Spinal cord (tissue), 10 donors: ENCODE measurements at places on chromosomes 5 and 9. TPM values are rescaled to one million over a fixed set of nuclear protein-coding genes. Genes with fewer than 3 reads are reported as not detected.
A peak's percentile ranks its signal among the peaks of the same experiment; 100 is the strongest.

Gene AGXT2
- not detected for total RNA-seq

- no peaks in the 10 kb centered on the region for H3K27me3 ChIP-seq
- H3K4me3 ChIP-seq = no peak overlapping the region
- no peak for DNase-seq
- no peaks in the 10 kb centered on the region for H3K36me3 ChIP-seq
- peaks cover 14% of the 10 kb centered on the region for H3K4me1 ChIP-seq
- H3K27ac ChIP-seq = no peak overlapping the region
Observed at GRCh38 chr5:139960723-139961383, 82.2 kb downstream of the NRG2 start.

- H3K27me3 ChIP-seq = no peaks in the 10 kb centered on the region
- no peaks in the 10 kb centered on the region for H3K36me3 ChIP-seq
- no peak for DNase-seq
- peak overlapping the region; percentile 35 for H3K27ac ChIP-seq
Observed at GRCh38 chr5:158995694-158996173, 104.0 kb downstream of the EBF1 start.

- no peak for DNase-seq
- no peak overlapping the region for H3K27ac ChIP-seq
- H3K4me1 ChIP-seq = no peaks in the 10 kb centered on the region
Observed at GRCh38 chr5:96569332-96569731, 92.8 kb upstream of the CAST start.

DNA sequence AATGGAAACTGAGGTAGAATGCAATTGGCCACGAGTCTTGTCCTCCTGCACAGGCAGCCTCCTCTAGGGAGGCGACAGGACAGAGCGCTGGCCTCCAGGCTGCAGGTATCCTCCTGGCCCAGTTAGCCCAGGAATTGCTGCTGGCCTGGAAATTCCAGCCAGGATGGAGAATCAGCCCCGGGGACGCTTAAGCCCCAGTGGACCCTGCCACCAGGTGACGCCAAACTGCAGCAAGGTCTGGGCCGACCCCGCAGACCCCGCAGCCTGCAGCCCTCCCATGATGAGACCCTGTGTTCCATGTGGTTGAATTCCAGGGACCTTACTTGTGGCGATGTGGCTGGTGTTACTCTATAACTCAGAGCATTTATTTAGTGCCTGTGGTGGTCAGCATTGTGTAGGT, 7.3 kb downstream of the CACFD1 start:
- H3K36me3 ChIP-seq = peaks cover 87% of the 10 kb centered on the region
- no peaks in the 10 kb centered on the region for H3K27me3 ChIP-seq
- no peak overlapping the region for H3K4me3 ChIP-seq
- H3K4me1 ChIP-seq = peaks cover 20% of the 10 kb centered on the region
- DNase-seq = no peak
